C1 segment of cervical spinal cord (tissue), 14 donors: ENCODE measurements at places on chromosomes 16 and 17.

DNA sequence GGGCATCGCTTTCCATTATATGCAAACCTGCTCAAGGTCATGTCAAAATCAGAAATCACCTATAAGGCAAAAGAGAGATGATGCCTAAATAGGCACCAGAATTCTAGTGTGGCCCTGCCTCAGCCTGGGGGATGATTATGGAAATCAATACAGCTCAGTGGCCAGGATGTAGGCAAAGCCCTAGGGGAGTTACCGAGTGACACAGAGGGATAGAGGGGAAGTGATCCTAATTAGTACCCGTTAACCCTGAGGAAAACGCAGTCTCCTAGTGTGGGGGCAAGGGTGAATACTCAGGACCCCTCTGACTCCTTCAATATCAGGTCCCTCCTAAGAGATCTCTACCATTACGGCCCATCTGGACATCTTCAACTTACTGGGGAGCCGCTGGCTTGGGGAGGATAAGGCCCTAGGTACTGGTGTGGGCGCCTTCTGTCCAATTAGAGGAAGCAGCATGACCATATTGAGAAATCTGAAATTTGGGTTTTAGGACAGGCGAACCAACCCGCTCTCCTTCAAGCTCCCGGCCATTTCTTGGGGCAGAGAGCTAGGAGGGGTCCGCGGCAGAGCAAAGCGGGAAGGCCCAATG, 725 bp downstream of the NT5C3B start:
- DNase-seq: no peak

DNA sequence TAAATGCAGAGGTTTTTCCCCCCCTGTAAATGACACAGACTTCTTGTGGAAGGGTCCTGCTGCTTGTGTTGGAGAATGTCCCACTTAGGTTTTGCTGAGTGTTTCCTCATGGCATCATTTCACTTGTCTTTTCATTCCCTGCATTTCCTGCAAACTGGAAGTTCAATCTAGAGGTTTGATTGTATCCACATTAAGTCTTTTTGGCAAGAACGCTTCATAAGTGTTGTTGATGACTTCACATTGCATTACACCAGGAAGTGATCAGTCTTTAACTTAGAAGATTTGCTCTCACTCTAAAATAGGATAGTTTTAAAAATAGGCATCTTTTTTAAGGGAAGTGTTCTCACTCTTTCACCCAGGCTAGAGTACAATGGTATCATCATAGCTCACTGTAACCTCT, 67.2 kb downstream of the RPTOR start:
- no peak for DNase-seq

- peak; percentile 51 for DNase-seq
Observed at GRCh38 chr17:36544044-36544306, 744 bp upstream of the GGNBP2 start.

DNA sequence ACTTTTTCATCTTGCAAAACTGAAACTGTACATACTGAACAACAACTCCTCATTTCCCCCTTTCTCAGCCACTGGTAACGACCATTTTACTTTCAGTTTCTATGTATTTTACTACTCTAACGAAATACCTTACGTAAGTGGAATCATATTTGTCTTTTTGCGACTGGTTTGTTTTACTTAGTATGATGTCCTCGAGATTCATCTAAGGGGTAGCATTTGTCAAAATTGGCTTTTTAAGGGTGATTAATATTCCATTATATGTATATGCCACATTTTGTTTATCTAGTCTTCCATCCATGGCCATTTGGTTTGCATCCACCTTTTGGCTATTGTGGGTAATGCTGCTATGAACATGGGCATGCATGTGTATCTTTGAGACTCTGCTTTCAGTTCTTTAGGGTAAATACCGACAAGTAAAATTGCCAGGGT, 10.4 kb downstream of the KPNB1 start:
- no peak for DNase-seq

- no peak for DNase-seq
Observed at GRCh38 chr16:87657621-87658192, 55.4 kb downstream of the JPH3 start.

DNA sequence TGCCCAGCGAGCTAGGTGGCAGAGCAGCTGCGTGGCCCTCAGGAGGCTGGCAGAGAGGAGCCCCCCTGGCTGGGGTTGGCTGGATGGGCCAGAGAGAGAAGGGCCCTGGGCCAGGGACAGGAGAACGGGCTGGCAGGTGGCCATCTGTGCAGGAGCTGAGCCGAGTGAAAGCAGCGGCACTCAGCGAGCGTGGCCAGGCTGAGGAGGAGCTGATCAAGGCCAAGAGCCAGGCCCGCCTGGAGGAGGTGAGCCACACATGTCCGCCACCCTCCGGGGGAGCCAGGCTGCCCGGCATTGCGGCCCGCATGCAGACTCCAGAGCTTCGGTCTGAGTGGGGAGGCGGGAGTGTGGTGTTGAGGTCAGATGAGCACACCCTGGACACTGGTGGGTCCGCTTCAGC, 2.1 kb upstream of the RAC3 start:
- no peak for DNase-seq
